NCI-H2081 (cell line): ENCODE measurements at places on chromosomes 11 and 22.

- no peak for DNase-seq
These were observed 13.7 kb downstream of the ABCC8 start for GRCh38 chr11:17462940-17463339.

GRCh38 chr11:2193099-2193887, 21.7 kb upstream of the TH start:
- no peak for DNase-seq

- no peak for DNase-seq
These were observed 188.5 kb upstream of the E2F8 start for GRCh38 chr11:19429108-19429760.

DNA sequence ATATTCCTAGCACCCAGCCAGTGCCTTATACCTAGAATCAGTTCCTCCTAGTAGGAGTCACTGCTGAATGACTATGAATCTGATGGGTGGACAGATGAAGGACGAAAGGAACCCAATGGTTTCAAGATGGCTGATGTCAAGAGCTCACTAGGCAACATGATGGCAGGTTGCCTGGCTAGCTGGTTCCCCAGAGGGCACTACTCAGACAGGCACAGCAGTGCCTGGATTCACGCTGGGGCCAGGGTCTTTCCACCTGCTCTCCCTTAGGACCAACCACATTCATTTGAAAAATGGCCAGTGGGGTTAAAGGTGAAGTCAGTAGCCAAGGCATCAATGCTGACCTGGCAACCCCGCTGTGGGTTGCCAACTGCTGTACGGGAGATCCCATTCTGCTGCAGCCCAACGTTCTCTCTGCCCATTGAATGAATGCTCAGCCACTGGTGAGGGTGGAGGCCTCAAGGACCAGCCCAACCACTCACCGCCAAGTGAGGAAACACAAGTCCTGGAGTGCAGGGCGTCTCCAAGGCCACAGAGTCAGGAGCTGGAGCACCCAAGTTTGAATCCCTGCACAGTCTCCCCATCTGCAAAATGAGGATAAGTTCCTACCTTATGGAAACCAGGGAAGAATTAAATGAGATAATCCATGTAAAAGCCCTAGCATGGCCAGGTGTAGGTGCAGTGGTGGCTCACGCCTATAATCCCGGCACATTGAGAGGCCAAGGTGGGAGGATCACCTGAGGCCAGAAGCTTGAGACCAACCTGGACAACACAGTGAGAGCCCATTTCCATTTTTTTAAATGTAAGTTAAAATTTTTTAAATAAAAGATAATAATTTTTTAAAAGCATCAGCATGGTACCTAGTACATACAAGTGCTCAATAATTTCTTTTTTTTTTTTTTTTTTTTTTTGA, 12.4 kb downstream of the MYH9 start:
- no peak for DNase-seq

DNA sequence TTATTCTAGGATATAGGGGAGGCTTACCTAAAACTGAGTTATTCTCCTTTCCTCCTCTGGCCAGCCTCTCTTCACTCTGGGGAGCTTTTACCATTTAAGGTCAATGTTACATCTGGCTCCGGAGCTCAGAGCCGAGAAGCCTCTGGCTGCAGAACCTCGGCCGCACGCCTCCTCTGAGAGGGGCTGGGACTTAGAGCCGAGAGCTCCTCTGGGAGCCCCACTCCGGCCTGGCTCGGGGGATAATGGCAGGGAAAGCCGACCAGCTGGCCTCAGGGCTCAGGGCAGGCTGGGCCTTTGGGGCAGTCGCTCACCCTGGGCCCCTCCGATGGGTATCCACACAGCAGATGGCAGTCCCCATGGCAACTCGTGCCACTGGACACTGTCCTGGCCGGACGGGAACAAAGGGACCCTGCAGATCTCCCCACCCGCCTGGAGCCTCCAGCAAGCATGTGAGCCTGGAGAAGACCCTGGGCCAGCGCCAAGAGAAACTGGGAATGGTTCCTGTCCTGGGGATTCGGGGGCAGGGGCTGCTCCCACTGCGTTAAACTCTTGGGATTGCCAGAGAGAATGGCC, at the start of gene IRAG1:
Gene IRAG1, minus strand, starts transcription at position 247 of the 573 bp plus-strand sequence. Its CDS starts 153 bp downstream, at position 94.
- DNase-seq = no peak

DNA sequence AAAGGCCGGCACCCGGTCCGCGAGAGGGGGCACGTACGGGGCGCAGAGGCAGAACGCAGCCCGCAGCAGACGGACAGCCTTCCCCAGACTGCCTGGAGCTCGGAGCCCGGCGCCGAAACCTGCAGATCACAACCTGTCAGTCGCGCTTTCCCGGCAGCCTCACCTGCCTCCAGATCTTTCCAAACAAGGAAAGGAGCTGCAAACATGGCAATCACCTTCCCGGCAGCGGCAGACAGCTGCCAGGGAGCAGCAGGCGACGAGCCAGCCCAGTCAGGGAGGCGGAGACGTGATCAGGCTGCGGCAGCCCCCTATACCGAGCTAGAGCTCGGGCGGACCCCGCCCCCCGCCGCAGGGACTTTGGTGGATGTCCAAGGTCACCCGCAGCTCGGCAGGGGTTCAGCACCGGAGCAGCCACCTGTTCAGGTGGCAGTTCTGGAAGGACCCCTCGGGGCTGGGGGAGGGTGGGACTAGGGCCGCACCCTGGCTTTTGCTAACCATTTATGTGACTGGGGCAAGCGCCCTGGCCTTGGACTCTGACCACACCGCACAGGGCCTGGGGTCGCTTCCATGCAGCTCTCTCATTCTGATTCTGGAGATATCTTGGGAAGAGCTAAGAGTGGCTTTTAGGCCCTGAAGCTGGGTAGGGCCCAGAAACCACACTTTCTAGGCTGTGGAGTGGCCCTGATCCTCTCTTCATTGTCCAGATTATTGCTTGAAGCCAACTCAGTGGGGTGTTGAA, 143.8 kb downstream of the NECTIN1 start:
- DNase-seq = peak; percentile 32

GRCh38 chr11:66119348-66120133, 49.5 kb downstream of the PACS1 start:
- no peak for DNase-seq

DNA sequence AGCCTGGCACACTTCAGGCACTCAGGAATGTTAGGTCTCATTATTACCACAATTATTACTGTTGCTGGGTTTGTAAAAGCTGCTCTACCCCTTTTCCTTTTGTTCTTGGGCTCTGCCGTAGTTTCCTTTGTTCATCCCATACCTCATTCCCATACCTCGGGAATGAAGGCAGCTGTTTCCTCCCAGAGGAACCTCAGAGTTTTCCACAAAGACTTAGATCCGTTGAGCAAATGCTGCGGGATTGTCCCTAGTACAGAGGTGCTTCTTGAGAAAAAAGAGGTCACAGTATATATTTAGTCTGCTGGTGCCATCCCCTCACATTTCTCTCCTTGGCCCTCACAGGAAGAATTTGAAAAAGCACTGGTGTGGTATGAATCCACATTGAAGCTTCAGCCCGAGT, 134.7 kb downstream of the TTC17 start:
- no peak for DNase-seq

DNA sequence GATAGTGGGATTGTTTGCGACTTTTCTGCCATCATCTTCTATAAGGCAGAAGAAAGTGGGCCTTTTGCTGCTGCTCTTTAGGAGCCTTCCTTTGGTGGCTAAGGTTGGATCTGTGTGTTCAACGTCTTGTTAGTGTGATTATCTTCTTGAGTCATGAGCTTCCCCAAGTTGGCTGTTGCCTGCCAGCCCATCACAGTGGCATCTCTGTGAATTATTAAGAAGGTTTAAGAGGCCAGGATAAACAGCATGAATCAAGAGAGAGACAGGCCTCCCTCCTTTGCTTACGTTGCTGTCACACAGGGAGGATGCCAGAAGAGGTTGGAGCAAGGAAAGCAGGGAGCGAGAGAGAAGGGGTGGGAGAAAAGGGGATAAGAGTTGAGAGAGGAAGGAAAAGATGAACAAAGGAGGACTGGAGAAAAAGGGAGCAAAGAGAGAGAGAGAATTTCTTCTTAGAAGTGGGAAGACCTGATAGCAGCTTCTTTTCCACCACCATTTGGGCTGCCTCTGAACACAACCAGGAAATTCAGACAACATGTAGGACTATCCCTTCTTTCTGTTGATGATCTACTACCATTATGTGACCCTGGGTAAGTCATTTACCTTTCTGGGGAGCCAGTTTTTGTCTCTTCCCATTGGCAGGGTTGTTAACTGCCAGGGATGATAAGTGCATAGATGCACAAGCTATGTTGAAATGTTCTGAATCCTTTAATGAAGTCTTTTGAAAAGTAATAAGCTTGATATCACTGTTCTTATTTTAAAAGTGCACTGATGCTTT, 126.5 kb downstream of the NAV2 start:
- no peak for DNase-seq

GRCh38 chr11:82859750-82860149, 40.5 kb downstream of the PRCP start:
- no peak for DNase-seq

DNA sequence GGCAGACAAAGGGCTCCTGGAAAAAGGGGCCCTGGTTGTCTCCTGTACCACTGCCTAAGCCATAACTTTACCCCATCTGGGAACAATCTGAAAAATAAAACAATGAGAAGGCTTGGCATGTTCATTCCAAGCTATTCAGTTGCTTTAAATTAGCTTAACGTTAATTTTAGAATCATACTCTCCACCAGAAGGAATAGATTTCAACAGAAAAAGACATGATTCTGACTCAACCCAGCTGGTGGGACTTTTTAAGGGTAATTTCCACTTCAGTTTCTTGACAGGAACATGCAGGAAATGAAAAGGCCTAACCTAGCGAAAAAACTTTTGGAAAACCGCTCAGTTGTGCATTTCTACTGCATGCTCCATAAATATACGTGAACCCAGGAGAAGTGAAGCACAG, 7.9 kb downstream of the SF3A1 start:
- DNase-seq = no peak
